ENCODE measurements at places on chromosomes 4 and X.

DNA sequence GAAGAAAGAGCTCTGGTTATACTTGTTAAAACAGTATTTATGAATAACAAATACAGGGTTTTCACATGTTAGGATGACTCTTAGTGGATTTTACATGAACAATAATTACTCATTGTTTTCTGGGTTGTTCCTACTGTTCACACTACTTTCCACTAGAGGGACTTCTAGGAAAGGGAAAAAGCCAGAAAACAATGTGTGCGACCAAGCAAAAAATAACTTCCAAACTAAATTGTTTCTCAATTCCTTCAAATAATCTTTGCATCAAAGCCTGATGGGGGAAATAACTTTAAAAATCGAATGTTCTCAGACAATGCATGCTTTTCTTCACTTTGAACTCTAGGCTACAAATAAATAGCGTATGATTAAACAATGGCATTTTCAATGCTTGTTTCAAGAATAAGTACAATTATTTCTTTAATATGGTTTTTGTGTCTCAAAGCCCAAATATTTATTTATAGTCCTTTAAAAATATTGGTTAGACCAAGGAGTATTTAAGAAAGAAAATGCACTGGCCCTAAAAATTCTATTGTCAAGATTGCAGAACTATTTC, 72.1 kb upstream of the ETNPPL start:
- DNase-seq: no peak

- peak; percentile 31 for DNase-seq
Observed at GRCh38 chr4:76305971-76306881, at the start of gene STBD1. Gene STBD1 (plus strand): TSS chr4:76306733. CDS start chr4:76306770, 37 bp downstream.

- DNase-seq: no peak
Observed at GRCh38 chr4:76449833-76450232, 14.8 kb downstream of the SHROOM3 start.

GRCh38 chrX:11540532-11541377, 125.0 kb downstream of the ARHGAP6 start:
- DNase-seq: no peak

- DNase-seq: no peak
Observed at GRCh38 chr4:154208424-154208823, 283.2 kb downstream of the DCHS2 start.

DNA sequence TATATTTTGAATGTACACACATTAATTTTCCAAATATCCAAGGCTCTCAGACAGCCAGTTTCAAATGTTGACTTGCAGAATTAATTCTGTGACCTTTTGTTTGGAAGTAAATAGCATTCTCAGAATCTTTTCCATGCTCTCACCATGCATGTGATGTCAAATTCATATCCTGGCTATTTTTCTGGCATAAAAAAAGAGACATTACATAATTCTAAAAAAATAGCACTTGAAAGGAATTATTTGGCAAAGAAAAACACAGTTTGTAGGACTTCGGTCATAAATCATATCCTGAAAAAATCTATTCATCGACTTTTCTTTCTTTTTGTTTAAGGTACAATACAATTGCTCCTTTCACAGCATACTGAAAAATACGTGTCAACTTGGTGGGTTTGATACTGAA, 111.2 kb downstream of the GLRA3 start:
- no peak for DNase-seq
